ENCODE measurements at places on chromosomes 1 and 21.

GRCh38 chr1:234186037-234186688 is 187.1 kb upstream of the COA6 start:
- DNase-seq: no peak

DNA sequence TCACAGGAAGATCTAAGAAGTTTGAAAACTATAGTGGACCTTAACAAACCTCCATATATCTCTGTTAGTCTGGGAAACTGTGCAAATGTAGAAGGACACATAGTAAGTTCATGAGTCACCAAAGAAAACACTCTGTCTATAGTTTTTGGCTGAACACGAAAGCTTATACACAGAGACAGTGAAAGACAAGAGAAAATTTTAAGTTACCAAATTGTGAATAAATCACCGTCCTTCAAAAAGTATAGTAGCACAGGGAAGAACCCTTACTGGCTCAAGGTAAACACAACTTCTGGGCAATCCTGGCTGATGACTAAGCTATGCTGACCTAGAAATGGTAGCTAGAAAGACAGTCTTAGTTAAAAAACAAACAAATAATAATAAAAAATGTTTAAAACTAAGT is 1057.9 kb downstream of the AMY1C start:
- DNase-seq: no peak

- DNase-seq: no peak
These were observed 118.1 kb downstream of the PGBD5 start for GRCh38 chr1:230308039-230308438.

DNA sequence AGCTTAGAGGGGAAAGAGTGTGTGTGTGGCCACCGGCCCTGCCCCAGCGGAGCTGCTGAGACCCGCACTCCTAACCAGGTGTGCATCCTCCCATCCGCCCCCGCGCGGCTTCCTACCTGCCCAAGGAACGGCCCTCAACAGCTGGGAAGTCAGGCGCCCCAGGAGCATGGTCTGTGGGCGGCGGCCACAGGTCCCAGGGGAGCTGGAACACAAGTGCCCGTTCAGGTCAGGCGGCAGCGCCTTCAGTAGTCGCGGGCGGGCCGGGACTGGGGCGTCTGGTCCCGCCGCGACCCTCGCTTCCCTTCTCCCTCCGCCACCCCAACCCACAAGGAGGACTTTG is 448 bp downstream of the AURKAIP1 start:
- DNase-seq: no peak

DNA sequence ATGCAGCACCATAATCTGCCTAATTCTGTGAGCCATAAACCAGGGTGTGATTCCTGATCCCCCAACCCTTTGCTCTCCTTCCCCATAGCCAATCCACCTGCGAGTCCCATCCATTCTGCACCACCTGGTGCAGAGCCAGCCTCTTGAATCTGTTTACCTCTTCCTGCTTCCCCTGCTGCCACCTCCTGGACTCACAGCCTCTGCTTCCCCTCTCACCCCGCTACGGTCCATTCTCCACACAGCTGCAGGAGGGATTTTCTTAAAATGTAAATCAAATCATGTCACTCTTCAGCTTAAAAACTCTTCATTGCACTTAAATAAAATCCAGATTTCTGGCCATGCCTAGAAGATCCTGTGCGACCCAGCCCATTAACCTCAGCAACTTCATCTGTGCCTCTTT is 186.7 kb downstream of the FOXD2 start:
- no peak for DNase-seq

DNA sequence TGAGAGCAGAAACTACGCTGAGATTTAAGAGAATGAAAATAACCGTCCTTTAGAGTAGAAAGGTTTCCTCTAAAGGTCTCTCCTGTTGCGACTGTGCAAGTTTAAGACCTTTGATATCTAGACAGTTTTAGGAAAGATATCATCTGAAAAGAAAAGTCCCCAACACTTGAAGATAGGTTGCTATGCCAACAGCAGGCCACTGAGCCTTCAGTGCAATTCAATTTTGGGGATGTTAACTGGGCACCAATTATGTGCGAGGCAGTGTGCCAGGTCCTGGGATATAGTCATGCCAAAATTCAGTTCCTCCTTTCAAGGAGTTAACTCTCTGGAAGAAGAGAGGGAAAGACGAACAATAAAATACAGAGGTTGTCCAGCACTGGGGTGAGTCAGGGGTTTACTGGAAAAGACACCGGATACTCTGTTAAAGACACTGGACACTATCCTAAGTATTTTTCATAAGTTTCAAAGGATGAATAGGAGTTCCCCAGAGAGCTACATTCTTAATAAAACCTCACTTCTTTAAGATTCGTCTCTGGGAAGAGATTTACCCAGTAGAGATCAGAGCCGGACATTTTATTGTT is 25.5 kb upstream of the ZNF281 start:
- DNase-seq: no peak

DNA sequence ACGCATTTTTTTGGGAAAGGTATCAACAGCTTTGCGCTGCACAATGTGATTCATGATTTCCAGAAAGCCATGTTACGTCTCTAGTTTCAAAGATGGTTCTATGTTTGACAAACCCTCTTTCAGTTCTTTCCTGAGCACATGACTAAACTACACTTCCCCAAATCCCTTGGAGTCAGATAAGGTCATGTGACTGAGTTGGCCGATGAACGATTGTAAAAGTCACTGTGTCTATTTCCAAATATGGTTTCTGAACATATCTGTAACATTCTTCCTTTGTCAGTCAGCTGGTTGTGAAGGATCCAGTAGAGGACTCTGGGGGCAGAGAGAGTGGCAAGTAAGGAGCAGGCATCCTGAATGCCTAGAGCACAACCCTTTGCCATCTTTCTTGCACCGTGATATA is 35.4 kb downstream of the TMPRSS15 start:
- no peak for DNase-seq

GRCh38 chr1:48906164-48906563 is 129.5 kb upstream of the BEND5 start:
- no peak for DNase-seq

- DNase-seq: no peak
These were observed 129.7 kb upstream of the FAM72C start for GRCh38 chr1:144101397-144102045.

DNA sequence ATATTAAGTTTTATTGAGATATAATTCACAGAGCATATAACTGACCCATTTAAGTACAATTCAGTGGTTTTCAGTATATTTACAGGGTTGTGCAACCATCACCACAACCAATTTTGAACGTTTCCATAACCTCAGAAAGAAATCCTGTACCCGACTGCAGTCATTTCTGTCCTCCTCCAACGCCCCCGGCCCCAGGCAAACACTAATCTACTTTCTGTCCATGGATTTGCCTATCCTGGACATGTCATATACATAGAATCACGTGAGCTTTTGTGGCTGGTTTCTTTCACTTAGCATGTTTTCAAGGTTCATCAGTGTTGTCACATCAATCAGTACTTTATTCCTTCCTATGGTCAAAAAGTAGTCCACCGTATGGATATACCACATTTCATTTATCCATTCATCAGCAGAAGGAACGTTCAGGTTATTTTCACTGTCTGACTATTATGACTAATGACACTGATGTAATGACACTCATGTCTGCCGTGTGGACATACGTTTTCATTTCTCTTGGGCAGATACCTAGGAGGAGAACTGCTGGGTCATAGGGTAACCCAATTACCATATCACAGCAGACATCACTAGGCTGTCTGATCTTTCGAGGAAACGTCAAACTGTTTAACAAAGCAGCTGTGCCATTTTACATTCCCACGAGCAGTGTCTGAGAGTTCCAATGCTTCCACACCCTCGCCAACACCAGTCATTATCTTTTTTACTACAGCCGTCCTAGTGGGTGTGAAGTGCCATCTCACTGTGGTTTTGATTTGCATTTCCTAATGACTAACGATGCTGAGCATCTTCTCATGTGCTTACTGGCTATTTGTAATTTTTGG is 30.8 kb downstream of the MRPL37 start:
- no peak for DNase-seq

DNA sequence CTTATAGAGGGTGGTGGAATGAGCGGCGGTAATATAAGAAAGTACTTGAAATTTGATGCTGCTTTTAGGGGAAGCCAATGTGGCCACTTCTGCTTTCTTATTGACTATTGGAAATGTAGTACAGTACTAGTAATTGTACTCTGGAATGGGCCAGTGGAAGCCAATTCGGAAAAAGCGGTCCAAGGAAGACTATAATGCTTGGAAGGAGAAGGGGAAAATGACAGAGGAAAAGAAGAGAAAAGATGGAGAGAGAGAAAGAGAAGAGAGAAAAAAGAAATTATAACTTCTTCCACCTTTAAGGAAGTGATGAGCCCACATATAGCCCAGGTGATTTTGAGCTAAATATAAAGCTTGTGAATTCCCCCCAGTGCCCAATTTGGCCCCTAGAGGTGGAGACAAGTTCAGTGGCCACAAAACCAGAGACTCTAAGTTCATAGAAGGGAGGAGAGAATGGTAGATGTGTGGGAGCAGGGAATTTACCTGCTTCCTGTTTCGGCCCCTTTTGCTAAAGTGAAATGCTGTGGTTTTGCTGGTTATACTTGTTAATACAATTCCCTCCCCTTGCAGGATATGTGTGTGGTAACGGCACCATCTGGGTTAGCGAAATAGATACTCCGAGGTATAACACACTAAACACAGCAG is 35.7 kb upstream of the DUSP10 start:
- no peak for DNase-seq

DNA sequence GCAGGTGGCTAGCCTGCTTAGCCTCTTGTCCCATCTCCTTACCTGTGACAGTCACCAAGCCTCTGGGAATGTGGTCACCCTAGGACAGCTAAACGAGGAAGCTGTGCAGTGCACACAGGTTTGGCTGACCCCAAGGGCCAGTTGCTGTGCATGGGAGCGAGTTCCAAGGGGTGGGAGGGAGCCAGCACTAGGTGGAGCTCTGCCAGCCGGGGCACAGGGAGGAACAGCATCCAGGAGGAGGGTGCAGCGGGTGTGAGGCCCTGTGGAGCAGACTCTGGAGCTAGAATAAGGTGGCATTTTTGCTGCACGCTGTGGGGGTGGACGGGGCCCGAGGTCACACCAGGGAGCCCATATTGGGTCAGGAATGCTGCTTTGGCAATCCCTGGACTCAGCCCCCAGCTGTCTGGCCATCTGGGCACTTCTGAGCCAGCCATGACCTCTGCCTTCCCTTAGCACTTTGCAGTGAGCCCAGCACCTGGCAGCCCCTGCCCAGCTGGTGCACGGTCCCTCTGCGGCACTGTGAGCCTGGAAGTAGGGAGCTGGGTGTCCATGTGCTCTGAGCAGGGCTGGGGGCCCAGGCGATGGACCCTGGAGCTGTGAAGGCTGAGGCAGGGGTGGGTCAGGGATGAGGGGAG is 8.7 kb downstream of the PDXK start:
- DNase-seq: no peak

GRCh38 chr1:108745980-108746381 is 493 bp upstream of the STXBP3 start:
- no peak for DNase-seq

- no peak for DNase-seq
These were observed 15.9 kb upstream of the DISP1 start for GRCh38 chr1:222798975-222799374.

DNA sequence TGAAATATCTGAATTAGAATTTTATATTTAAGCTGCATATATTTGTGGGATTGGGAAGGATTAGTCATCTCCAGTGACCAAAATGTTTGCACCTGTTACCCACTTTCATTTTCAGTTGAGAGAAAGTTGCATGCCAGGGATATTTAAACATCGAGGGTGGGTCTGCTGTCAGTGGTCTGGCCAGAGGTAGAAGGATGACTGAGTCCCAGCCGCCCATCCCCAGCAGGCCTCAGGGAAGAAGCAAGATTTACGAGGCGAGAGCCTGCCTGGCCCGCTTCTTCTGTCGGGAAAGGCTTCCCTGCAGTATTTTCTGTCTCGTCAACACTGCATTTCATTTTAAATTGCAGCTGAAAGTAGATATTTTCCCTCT is 1.4 kb upstream of the MAN1C1 start:
- DNase-seq: no peak

All from stimulated activated CD8-positive, alpha-beta memory T cell treated with anti-CD3 and anti-CD28 coated beads, Interleukin-7, amount 100 ng/mL, for 24 hours (primary cell).